ENCODE measurements at places on chromosomes 3 and 15.

DNA sequence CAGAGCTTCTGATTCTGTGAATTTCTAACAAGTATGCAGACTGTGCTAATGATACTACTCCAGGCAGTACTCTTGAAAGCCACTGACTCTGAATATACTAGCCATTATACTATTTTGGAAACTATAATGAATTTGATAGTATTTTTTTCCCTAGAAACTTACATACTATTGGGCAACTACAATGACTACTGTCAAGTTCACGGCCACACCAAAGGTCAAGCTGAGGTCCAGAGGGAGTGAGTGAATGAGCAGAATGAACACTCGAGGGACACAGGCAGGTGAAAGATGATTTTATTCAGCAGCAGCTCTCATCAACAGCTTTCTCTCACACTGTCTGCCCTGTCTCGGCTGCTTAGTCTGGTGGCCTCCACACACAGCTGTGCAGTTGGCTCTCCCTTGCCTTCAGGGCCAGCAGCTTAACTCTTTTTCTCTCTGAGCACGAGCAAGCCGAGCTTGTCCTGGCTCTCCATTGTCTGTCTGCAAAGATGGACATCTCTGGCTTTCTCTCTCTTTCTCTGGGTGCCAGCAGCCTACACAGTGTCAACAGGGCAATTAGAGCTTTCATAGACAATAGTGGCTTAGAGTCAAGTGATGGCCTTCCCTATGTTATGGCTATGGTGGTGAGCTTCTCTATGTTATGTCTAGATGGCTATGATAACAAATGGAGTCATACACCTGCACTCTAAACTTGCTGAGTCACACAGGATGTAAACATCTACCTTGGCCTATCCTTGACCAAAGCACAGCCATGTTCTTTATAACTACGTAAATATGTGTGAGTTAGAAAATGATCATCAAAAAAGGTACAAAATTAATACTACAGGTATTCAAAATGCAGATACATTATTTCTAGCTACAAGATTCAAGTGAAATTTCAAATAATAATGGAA is 362.4 kb downstream of the CGGBP1 start:
- DNase-seq = no peak

DNA sequence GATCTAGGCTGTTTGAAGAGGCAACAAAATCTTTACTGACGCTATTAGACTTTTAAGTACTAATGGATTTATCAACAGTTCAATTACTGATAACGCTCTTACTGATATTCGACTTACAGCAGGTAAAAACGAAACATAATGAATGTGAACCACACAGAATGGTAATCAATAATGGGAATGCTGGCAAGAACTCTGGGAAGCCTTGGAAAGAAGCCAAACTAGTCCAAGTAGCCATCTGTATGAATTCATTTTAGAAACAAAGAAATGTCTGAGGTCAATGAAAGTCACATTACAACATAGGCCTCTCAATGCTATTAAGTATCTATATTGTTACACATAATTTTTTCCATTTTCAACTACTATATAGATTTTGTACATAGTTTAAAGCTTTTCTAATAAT is 130.0 kb downstream of the DMXL2 start:
- no peak for DNase-seq

DNA sequence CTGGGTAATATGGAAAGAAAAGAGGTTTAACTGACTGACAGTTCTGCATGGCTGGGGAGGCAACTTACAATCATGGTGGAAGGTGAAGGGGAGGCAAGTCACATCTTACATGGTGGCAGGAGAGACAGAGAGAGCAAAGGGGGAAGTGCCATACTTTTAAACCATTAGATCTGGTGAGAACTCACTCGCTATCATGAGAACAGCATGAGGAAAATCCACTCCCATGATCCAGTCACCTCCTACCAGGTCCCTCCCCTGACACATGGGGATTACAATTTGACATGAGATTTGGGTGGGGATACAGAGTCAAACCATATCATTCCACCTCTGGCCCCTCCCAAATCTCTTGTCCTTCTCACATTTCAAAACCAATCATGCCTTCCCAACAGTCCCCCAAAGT is 16.0 kb upstream of the ACOX2 start:
- no peak for DNase-seq

DNA sequence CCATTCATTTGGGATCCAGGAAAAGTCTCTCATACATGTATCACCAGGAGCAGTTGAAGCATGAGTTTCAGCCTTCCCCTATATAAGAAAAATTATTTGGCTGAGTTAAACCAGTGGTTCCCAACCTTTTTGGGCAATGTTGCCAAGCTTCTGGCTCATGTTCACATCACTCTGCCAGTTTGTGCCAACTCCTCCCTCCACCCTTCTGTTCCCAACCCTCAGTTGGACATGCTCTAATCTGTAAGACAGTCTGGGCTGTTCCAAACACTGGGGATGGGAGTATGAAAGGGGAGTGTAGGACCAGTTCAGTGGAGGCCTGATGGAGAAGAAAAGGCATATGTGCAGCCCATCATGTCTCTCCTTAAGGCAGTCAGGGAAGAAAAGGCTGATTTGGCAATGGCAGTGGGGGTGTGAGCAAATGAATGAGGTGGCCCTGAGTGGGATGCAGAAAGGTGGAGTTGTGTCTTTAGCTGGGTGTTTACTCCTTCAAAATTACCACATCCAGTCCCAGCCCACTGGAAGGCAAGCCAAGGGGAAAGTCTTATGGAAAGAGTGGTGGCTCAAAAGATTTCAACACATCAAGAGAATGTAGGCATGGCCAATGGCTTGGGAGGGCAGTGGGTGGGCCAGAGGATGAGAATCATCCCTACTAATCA is 32.0 kb upstream of the PRICKLE2 start:
- no peak for DNase-seq

DNA sequence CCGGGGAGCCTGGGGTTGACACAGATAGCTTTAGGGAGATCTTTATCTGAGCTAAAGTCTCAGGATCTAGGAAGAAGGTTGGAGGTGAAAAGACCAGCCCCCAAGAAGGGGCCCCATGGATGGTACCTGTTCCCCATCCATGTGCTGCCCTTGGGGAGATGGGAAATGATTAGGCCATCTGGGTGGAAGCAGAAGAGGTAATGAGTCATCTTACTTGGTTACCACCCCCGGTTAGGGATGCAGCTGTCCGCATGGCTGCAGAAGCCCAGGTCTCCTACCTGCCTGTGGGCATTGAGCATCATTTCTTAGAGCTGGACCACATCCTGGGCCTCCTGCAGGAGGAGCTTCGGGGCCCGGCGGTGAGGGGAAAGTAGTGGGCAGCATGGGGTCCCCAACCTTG is 3.1 kb upstream of the CPLX3 start:
- no peak for DNase-seq

DNA sequence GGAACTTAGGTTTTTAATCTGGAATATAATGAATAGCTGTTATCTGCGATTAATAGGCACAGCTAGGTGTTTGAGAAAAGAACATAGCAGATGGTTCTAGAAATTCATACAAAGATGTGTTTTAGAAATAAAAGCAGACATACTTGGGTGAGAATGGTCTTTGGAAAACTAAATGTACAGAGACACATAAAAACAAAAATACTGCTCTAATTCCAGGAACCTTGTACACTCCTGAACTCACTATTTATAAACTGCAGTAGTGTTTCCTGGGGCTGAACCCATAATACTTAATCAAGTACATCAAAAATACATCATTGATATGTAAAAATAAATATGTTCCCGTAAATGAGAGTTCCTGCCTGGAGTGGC is 105.5 kb downstream of the OXNAD1 start:
- no peak for DNase-seq

DNA sequence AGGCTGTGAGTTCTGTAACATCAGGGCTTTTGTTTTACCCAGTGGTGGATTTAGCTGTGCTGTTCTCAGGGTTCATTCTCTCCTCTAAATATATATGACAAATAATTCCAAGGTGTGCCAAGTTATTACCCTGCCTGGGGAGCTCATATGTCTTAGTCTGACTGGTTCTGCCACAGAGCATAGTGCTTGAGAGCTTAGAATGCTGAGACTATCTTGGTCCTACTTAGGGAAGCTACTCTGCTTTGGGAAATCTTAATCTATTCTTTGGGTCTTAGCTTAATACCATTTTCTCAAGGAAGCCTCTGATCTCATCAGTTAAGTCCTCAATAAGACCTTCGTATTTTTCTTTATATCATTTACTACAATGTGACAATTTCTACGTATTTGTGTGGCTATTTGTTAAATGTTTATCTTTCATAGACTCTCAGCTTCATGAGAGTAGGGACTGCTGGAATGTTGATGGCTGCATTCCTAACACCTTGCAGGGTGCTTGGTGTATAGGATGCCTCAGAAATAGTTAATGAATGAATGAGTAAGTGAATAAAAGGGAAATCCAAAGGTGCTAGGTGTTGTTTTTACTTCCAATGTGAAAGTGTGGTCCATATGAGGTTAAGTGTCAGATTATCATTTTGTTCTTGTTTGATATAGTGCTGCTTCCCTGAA is 1.8 kb downstream of the OTOL1 start:
- DNase-seq = no peak

DNA sequence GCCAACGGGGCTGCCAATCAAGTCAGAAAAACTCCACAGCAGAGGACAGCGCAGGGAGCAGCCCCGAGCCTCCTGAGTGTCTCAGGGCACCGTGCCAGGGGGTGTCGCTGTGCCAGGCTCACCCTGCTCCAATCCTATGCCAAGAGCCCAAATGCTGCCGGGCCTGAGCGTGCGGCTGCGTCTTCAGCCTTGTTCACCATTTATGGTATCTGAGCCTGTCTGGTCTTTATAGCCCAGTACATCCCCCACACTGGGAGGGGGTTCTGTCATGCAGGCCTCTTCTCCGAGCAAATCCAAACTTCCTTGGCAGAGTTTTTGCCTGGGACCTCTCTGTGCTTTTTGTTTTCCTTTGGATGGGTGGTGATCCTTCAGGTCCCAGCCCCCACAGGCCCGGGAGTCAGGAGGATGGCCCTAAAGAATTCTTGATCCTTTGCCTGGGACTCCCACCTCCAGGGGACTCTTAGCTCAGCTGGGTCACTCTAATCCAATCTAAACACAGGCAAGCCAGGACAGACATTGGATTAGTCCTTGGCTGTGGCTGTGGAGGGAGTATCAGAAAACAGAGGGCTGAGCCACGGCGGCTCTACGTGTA is 135.1 kb upstream of the HACD2 start:
- DNase-seq = no peak

GRCh38 chr3:69770976-69771634 is 31.8 kb downstream of the MITF start:
- DNase-seq = no peak

GRCh38 chr15:78244893-78245292 is 10.5 kb upstream of the ACSBG1 start:
- no peak for DNase-seq

Data from T-helper 22 cell (primary cell).